Activated CD4-positive, alpha-beta T cell treated with anti-CD3 and anti-CD28 coated beads, Interleukin-2, amount 50 U/mL, for 48 hours (primary cell): ENCODE measurements at places on chromosomes 12 and 14.

- no peak for DNase-seq
These were observed 19.8 kb upstream of the ZNF740 start for GRCh38 chr12:53160673-53161072.

DNA sequence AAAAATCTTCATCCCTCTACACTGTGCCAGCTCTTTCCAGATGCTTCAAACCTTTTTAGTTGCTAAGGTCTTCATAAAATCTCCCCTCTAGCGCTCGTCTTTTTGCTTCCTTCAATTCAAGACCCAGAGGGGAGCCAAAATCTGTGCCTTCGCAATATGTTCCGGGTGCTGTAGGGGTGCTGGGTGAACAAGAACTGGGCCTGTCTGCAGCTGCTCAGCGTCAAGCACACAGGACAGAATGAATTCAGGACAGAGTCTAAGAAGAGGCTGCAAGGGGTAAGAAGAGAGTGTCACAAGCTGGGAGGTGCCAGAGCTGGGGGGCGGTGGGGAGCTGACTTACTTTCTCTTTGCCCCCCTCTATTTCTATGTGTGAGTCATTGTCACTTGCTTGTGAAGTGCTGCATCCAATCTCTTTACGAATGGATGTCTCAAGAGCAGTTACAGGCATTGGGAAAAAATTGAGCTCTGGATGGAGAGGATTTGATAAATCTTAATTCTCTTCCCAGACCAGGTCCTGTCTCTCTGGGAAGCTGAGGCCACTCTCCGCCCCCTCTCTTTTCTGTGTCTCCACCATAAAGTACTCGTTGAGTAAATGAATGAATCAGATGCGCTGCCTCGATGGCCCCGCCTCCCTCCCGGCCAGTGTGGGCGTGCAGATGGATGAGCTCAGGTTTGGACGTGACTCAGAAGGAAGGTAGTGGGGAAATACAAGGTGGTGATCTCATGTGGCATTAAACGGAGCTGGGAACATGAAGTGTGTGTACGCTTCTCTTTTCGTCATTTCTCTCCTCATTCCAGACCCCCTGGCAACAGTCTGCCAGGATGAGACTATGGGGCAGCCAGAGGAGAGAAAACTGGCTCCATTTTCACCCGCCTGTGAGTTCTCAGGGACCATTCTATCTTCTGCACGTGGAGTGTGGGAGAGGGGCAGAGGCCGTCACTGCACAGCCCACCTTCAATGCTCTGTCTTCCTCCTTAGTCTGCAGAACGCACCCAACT, 91.3 kb downstream of the TSPAN9 start:
- peak; percentile 59 for DNase-seq

- no peak for DNase-seq
These were observed 7.2 kb upstream of the CD27 start for GRCh38 chr12:6437586-6437985.

DNA sequence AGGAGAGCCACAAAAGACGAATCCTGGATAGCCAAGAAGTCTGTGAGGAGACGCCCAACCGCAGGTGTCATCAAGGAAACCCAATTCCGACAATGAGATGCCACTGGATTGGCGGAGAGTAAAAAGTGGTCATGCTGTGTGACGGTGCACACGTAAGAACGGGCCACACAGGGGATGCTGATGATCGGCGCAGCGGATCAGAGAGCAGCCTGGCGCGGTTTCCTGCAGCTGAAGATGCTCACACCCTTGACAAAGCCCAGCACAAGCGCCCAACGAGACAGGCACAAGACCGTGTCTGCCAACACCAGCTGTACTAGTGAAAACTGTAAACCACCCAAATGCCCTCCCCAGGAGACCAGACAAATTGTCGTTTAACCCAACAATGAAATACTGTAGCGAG, 55.8 kb downstream of the CCDC85C start:
- DNase-seq = no peak

GRCh38 chr12:61757831-61758505, 502.2 kb upstream of the USP15 start:
- no peak for DNase-seq

DNA sequence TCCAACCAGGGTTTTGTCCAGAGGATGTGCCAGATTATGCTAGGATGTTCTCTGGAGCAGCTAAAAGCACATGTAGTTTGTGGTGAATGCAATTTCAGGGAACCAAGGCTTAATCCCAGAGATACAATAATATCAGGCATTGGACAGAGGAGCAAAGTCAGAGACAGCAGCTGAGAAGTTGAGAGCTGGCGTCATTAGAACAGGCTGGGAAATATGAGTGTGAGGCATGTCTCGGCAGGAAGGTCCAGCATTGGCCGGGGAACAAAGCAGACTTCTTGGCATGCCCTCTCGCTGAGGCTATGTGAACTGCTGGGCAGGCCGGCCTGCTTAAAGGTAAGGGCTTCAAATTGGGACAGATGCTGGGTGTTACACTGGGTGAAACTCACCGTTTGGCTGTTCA, 125.4 kb downstream of the CAND1 start:
- DNase-seq = no peak

DNA sequence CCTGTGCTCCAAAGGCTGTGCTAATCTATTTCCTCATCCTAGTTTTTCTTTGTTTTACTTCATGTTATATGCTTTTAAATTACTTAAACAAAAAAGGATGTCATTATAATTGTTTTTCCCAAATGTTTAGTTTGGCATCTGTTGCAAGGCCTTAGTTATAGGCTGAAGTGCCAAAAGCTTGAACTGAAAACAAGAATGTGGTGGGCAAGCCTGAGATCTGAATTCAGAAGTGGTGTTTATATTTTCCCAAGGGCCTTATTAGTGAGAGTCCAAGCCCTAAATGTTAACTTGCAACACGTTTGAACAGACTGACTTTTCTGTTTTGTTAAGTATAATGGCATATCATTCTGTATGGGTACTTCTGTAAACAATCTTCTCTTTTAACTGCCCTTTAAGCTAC, 326.8 kb downstream of the CCDC91 start:
- no peak for DNase-seq

DNA sequence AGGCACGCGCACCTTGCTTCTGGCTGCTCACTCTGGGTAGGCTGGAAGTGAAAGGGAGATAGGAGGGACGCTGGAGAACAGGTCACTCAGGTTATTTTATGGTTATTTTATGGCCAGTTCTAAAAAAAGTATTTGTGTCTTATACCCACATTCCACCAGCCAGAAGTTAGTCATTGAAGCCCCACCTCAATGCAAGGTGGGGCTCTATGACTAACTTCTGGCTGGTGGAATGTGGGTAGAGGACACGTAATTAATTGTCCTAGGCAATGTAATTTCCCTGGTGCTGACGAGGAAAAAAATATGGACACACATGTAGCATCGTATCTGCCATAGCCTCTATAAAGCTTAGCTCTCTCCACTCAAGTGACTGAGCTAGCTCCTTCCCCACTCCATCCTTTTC, 104.9 kb downstream of the PDZRN4 start:
- DNase-seq = no peak

DNA sequence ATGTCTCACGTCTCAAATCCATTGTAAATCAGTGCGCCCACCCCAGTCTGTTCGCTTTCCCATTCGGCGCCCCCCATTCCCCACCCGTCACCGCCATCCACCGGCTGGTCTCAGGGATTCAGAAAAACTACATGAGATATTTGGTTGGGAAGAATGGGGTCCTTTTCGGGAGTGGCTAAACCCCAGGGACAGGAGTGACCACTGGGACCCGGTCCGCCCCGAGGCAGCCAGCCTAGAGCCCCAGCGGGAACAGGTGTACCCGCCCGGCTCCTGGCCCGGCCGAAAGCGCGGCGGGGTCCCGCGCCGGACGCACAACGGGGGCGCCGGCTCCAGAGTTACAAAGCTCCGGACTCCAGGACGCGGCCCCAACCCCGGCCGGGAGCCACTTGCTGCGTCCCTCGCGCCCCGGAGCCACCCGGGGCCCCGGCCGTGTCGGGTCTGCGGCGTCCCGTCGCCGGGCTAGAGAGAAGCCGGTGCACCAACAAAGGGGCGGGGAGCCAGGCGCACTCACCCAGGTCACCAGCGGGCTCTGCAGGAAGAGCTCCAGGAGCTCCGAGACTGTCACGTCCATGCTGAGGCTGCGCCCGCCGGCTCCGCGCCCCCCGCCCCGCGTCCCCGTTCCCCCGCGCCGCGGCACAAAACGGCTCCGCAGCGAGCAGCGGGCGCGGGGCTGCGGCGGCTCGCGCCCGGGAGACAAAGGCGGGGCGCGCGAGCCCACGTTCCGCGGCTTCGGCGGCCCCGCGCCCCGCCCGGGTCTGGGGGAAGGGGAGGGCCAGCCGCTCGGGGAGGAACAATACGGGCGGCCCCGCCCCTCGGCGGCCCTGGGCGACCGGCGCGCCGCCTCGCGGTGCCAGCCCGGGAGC, at the start of gene CCDC88C:
Gene CCDC88C, minus strand, starts transcription at position 701 of the 863 bp plus-strand sequence. Its CDS starts 130 bp downstream, at position 571.
- DNase-seq = peak; percentile 77

DNA sequence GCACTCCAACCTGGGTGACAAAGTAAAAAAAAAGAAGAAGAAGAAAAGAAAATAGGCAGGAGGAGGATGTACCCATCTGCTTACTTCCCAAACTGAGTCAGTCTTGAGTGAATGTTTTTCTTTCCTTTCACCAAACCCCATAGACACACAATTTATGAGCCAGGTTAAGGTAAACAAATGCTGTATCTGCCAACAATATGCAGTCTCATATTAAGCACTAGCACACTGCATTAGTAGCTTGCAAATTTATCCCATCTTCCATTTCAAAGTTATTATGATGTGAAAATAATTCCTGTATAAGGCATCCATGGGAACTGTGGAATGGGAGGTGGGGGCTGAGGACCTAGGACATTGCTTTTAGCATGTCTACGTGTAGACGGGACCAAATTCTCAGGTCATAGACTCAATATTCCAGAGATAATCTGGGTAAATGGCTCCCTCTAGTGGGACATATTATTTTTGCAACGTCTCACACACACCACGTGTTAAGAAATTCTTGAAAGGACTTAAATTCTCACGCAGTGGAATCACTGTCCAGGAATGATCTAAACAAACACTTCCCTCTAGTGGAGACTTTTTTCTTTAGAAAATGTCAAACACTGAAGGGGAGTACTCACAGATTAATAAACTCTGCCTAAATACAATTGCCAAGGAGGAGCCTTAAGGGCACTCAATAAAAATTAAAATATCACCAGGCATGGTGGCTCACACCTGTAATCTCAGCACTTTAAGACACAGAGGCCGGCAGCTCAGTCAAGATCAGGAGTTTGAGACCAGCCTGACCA, 17.1 kb upstream of the OR10P1 start:
- peak; percentile 19 for DNase-seq

- DNase-seq = no peak
These were observed 169.2 kb upstream of the HMGA2 start for GRCh38 chr12:65655074-65655493.

DNA sequence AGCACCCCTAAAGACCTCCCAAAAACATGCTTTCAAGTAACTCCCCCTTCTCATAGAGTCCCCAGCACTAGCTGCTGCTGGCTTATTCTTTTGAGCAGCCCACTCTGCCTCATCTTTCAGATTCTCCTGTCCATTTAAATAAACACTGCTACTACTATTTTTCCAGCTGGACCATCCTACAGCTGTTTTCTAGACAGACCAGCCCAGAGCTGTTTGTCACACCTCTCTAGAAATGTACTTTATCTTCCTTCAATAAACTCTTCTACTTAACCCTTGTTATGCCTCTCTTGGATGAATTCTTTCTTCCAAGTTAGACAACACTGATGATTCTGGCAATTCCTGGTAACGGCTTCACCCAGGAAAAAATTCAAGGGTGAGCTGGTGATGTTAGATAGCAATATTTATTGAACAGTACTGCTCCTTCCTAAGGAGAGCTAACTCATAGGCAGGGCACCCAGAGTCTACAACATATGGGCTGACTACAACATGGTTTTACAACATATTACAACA, 995.7 kb downstream of the LRFN5 start:
- DNase-seq = no peak

GRCh38 chr14:41609704-41610183, 3.1 kb downstream of the LRFN5 start:
- DNase-seq = no peak

DNA sequence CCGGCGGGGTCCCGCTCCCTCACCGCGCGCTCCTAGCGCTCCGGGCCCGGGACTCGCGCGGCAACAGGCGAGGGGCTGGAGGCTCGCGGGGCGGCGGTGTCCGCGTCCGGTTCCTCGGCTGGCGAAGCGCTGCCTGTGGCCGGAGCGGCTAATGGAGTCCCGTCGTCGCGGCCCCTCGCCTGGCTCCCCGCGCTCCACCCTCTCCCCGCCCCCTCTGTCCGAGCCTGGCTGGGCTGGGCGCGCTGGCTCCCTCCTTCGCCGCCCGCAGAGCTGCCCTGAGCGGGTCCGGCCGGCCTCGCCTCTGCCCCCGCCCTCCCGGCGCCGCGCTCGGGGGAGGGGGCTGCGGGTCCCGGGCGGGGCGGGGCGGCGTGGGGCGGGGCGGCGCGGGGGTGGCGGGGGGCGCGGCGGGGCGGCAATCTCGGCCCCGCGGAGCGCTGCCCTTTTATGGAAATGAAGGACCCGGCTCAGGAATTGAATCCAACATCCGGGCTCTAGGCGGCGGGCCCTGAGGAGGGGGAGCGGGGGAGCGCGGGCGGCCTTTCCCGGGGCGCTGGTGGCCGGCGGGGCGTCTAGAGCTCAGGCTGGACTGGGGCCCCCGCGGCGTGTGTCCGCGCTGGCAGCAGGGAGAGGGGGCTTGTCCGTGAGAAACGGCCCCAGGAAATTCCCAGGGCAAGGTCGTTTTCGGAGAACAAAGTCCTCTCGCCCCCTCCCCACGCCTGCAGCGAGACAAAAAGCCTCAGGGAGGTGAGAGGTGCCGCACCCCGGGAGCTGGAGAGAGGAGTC, at the start of gene FERMT2:
Gene FERMT2, minus strand, starts transcription at position 153 of the 783 bp plus-strand sequence. CDS start 482 bp downstream, outside the sequence.
- peak; percentile 25 for DNase-seq

GRCh38 chr12:60137513-60137912, 541.7 kb downstream of the SLC16A7 start:
- DNase-seq = no peak

GRCh38 chr14:61661471-61662400, 33.6 kb upstream of the HIF1A start:
- no peak for DNase-seq

DNA sequence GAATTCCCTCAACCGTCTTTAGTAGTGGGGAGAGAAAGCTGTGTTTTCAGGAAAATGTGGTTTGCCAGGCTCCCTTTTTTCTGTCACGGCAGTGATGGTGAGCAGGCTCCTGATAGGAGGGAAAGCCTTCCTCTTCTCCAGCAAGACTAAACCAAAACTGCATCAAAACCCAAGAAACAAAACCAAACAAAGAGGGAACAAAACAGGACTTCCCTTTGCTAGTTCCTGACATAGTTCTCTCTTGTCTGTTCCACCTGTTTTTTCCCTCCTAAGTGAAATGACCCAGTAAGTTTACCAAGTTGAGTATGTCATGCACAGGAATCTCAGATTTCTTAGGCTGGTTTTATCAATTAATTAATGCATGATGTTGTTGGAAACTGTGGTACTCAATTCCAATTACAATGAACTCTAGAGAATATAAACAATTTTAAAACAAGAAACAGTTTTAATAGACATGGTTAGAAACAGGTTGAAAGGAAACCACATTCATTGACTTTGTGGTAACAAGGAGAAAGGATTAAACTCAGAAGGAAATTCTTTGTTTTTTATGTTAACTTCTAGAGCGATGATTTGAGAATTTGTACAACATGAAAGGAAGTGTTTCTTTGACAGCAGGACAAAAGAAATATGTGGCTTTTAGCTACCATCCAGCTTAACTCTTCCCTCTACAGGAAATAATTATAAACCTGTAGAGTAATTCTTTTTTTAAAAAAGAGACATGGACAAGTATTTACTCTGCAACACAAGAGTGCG, 23.0 kb upstream of the CSRP2 start:
- no peak for DNase-seq

- DNase-seq = no peak
These were observed at the start of gene RASSF9 for GRCh38 chr12:85836197-85837090. Gene RASSF9 (minus strand): TSS chr12:85836409. CDS start chr12:85836201, 208 bp downstream.

- DNase-seq = no peak
These were observed 417.5 kb downstream of the TMEM117 start for GRCh38 chr12:44253338-44253856.
